ENCODE measurements at places on chromosomes 1 and 21. TPM values are rescaled to one million over a fixed set of nuclear protein-coding genes. Genes with fewer than 3 reads are reported as not detected.

Gene DNAJC6
- 0.21 TPM for total RNA-seq

Gene HCRTR1
- not detected for total RNA-seq

DNA sequence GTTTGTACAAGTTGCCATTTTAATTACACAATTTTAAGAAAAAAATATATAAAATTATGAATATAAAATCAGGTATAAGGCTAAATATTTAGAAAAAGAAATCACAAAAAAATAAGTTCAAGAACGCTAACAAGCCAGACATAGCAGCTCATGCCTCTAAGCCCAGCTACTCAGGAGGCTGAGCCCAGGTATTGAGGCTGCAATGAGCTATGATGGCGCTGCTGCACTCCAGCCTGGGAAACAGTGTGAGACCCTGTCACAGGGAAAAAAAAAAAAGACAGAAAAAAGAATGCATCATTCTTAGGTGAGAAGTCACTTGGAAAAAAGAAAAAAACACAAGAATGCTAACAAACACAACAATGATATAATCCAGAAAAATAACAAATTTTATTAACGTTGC, 112.3 kb upstream of the PRDX6 start:
- DNase-seq: no peak

DNA sequence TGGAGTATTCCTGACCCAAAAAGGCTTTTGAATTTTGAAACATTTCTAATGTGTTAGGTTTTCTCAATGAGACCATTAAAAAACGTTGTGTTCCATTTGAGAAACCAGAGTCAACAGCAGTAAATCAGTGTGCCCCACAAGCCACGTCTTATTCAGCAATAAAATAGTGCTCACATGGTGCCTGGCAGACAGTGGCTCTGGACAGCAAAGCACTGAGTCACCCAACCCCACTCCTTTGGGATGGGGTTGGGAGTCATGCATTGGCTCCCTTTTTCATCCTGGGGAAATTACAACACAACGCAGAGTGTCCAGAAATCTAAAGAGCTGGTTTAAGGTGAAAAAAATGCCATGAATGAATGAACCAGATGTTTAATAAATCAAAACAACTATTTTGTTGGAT, 46.5 kb downstream of the KCNJ15 start:
- peak; percentile 65 for DNase-seq

DNA sequence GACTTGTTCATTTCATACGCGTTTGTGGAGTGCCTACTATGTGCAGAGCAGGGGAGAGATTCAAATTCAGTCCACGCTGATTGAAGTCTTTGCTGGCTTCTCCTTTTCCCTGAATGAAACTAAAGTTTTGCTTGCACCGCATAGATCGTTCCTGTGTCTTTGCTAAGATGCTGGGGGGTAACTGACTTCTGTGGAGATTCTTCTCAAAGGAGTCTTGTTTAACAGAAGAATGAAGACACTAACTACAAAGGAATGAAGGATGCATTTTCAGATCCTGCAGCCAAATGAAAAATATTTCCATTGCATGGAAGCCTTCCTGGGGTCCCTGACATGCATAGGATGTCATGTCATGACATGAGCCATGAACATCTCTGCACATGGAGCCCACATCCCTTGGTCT, 26.9 kb upstream of the H6PD start:
- DNase-seq: no peak

Data from ascending aorta (tissue), 2 donors.